ENCODE measurements at places on chromosomes 3 and 15.

- no peak for DNase-seq
These were observed 162.6 kb upstream of the PFN2 start for GRCh38 chr3:150133293-150133692.

GRCh38 chr3:4994823-4995499 lies 15.7 kb downstream of the BHLHE40 start:
- no peak for DNase-seq

- no peak for DNase-seq
These were observed 27.5 kb downstream of the PLSCR5 start for GRCh38 chr3:146577662-146578061.

GRCh38 chr15:93644595-93644994 lies 555.6 kb upstream of the RGMA start:
- DNase-seq, result no peak

GRCh38 chr3:16917980-16918682 lies 33.4 kb downstream of the PLCL2 start:
- no peak for DNase-seq

DNA sequence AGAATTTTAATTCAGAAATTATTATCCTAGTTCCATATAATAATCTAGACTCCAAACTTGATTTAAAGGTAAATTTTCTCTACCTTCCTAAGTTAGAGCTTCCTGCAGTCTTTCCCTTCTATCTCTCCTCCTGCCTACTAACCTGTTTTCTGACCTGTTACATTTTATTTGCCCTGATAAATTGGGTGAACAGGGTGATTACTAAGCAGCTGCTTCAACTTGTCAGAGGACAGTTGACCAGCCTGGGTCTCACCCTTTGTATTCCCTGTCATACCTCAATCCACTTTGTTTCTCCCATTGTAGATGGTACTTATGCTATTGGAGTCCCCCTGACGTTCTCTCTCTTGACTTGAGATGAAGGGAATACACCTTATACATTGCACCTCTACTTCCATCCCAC lies 28.4 kb upstream of the MYRIP start:
- DNase-seq, result no peak

DNA sequence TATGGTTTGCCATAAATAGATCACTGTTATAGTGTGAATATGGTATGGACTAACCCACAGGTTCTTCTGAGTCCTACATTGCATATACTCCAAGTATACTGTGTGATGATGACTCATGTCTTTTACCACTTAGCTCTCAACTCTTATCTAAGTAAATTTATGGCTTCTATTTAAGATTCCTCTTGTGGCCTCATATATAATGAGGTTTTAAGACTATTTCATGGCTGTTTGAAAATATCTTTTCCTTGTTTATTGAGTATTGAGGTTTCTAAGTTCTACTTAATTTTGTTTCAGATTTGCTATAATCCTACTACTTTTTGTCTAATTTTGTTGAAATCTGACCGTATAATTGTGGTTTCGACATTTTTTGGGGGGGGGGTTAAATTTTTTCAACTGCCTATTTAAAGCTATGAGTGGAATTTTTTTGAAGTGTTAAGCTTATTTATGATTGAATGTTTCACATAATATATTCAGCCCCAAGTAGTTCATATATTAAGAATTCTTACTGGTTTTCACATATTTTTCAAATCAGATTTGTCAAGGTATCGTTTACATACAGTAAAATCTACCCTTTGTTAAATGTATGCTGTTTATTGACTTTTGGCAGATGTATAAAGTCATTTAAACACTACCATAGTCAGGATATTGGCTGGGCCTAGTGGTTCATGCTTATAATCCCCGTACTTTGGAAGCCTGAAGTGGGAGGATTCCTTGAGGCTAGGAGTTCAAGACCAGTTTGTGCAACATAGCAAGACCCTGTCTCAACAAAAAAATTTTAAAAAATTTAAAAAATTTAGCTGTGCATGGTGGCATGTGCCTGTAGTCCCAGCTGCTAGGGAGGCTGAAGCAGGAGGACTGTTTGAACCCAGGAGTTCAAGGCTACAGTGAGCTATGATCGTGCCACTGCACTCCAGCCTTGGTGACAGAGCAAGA lies 11.7 kb downstream of the SLC25A36 start:
- no peak for DNase-seq

GRCh38 chr15:84079885-84080777 lies 155.4 kb upstream of the GOLGA6L4 start:
- DNase-seq, result peak; percentile 50

DNA sequence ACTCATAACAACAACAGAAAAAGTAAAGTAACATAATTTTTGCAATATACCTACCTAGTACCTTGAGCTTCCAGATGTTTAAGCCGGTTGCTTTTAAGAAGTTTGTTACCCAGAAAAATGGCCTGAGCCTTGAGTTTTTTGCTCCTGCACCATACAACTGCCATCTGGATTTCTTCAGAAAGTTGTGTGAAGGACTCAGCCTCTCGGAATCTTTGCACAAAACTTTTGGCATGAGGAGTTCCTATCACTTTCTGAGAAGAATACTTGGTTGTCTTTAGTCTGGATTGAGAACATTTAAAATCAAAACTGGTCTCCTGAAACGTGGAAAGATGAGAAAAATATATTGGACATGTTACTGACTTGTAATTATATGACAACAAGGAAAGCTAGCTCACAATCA lies 17.3 kb downstream of the GTPBP8 start:
- DNase-seq, result no peak

GRCh38 chr3:136818769-136819391 lies at the start of gene SLC35G2:
TSS of gene SLC35G2 (plus strand) at chr3:136819126. CDS start at chr3:136854461, 35,335 bp downstream.
- peak; percentile 14 for DNase-seq

DNA sequence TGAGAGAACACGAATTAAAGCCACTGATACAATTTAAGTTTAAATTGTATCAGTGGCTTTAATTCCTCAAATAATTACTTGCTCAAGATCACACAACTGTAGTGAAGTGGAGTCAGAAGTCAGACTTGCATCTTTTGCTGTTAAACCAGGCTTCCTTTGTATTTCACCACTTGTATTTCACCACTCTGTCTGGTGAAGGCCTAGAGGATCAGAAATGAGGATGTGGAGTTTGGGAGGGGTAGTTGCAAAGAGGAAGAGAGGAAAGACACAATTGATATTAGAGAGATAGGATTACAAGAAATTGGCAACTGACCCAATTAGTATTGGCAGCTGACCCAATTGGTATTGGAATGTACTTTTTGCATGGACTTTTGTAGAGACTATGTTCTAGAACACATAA lies 288.1 kb upstream of the GPR149 start:
- no peak for DNase-seq

DNA sequence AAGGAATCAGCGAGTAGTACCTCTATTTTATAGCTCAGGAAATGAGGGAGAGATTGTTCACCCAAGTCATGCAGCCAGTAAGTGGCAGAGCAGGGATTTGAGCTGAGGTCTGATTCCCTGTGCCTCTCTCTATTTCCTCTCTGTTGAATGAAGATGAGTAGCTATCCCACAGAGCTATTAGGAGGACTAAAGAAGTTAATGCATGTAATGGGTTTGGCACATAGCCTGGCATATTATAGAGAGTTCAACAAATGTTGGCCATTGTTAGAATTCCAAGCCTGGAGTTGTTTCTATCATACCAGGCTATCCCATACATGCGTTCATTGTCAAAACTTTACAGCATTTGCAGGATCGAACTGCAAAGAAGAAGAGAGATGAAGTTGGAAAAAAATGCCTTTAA lies 21.8 kb upstream of the KLHL6 start:
- DNase-seq, result no peak

DNA sequence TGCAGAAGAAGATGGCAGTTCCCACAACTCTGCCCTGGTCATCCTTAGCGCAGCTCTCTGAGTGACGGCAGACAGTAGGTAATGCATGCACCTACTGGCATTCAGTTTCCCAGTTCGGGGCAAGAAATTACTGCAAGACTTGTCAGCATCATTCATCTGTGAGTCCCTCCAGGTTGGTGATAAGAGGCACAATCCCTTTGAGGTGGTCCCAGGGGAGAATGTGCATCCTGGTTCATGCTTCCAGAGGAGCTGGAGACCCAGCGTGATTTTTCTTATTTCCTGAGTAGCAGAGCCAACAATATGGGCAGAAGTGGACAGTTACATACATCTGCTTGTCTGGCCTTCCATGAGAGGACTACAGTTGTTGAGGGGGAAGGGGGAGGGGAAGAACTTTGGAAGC lies 235.9 kb upstream of the BHLHE40 start:
- DNase-seq, result no peak

GRCh38 chr3:183285828-183286457 lies 32.9 kb downstream of the B3GNT5 start:
- DNase-seq, result peak; percentile 82

DNA sequence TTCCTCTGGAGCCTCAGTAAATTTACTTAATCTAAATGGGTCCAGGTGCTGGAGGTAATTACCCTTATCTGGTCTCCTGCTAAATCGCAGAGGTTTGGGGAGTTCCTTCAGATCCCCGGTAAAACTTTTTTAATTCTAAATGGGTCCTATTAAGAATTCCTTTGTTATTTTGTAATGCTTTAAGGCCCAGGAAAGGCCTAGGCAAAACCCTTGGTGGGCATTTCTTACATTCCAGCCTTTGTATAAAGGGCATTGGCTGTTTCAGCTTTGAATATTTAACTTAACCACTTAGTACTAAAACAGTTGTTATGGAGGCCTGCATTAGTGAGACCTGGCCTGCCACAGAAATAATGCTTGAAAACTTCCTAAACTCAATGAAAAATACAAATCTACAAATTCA lies 14.9 kb upstream of the ZNF662 start:
- DNase-seq, result no peak

GRCh38 chr3:173930251-173930650 lies 532.7 kb downstream of the NLGN1 start:
- DNase-seq, result no peak

- DNase-seq, result no peak
These were observed 13.3 kb downstream of the SH2D7 start for GRCh38 chr15:78105476-78106241.

GRCh38 chr3:51932471-51933370 lies 9.0 kb downstream of the RRP9 start:
- no peak for DNase-seq

DNA sequence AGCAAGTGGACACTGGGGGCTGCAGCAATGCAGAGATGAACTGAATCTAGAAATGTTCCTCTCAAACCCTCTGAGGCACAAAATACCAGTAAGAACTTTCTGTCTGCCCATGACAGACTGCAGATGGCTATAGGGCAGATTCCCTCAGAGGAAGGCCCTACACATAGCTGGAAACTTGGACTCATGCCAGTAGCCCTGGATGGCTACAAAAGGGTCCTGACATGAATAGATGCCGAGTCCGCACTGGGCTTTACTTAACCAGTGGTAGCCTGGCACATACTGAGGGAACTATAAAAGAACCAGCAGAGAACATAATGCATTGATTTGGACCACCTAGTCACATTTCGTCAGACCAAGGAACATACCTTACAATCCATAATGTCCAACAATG lies 66.7 kb downstream of the C3orf80 start:
- no peak for DNase-seq

GRCh38 chr3:30505866-30506520 lies 100.4 kb upstream of the TGFBR2 start:
- DNase-seq, result no peak

GRCh38 chr15:71526060-71526820 lies 284.1 kb upstream of the NR2E3 start:
- DNase-seq, result no peak

DNA sequence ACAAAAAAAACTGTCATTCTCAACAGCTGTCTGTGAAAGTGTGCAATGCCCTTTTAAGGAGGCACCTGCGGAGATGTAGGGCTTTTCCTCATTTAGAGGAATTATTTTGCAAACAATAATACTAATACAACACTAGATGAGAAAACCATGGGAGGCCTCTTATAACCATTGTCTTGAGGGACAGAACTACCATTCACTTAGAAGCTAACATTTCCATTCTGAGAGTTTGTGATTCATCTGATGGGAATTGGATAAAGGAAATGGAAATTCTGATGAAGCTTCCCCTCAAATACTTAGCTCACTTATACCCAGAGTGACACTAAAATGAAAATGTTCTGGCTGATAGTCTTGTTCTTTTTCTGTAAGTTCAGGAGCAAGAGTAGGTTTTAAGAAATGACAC lies 147.7 kb downstream of the CADPS start:
- DNase-seq, result no peak

DNA sequence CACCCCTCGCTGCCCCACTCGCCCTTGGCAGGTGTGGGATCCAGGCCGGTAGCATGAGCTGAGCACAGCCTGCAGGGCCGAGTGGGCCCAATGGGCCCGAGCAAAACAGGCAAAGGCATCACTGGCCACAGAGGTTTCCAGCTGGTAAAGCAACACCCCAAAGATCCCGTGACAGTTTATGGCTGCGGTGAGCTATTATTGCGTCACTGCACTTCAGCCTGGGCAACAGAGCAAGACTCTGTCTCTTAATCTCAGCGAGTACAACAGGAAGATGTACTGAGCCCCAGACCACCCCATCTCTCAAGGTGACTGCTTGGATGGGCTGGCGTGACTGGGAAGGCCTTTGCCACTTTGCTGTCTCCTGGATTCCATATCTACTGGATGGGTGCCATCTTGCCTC lies 4.3 kb downstream of the JMJD7 start:
- DNase-seq, result no peak
